ENCODE measurements at places on chromosomes 5 and 9.

DNA sequence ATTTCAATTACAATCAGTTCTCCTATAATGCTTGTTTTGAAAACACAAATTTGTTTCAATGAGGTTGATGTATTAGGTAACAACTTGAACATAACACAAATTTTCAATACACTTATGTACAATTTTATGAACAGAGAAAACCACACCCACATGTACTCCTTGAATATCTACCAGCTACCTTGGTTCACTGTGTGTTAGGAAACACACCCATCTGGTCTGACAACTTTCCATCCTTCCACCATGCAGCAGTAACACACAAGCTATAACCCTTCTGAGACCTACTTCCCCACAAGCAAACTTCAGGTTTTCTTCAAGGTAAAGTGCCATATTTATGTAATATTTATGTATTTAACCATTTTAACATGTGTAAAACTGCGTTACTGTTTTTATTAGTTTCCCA lies 36.4 kb upstream of the UBQLN1 start:
- no peak for DNase-seq

DNA sequence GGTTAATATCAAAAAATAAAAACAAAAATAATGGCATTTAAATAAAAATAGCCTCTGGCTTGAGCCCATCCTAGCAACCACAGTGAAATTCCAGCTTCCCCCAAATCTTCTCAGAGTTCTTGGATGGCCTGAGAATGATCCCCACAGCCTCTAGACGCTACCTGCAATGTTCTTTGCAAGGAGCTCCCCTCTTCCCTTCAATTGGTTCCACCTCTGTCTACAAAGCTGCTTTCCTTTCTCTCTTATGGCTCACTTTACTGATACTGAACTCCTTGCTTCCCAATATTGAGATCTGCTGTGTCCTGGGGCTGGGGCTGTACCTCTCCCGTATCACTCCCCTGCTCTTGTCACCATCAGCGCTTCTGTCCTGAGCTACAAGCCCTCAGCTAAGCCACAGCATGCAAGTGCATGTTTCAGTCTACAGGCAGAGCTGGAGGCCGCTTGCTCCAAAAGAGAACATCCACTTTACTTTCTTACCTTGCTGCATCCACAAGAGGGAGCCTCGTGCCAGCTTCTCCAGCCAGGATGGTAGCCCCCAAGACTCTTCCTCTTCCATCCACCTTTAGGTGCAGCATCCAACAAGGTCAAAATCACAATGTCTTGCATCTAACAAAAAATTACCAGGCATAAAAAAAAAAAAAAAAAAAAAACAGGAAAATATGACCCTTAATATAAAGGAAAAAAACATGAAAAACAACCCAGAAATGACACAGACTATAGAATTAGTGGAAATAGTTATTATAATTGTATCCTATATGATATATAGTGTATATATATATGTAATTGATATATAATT lies 57.4 kb upstream of the PRSS3 start:
- DNase-seq, result no peak

DNA sequence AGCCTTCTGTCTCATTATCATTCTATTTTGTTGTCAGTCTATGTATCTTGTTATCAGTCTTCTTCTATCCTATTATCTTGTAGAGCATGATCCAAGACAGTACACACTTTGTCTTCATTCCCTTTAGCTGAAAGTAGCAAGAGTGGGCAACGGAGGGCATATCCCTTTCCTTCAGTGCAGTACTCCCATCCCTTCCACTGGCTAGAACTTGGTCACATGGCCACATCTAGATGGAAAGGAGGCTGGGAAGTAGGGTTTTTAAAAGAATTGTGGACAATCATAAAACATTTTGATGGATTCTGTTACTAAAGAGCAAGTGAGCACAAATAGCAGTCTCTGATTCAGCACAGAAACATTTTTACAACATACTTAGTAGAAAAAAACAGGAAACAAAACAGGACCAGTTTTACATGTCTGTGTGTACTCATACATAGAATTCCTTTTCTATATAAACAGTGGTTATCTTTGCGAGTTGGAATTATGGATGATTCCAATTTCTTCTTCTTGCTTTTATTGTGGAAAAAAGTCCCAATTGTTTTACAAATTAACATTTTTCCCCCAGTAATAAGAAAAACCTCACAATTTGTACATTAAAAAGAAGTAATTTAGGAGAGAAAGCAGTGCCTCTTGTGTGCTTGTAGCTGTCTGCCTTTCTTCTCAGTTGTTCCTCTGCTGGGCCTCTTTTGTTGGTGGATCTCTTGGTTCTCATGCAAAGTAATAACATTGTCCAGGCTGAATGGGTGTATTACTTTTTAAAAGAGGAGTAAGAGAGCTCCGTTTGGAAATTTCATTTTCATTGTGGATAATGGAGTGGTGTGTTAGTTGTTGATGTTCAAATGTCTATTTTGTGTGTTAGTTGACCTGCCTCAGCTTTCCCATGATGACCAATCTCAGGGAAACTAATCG lies 410.9 kb upstream of the TRPC7 start:
- DNase-seq, result no peak

DNA sequence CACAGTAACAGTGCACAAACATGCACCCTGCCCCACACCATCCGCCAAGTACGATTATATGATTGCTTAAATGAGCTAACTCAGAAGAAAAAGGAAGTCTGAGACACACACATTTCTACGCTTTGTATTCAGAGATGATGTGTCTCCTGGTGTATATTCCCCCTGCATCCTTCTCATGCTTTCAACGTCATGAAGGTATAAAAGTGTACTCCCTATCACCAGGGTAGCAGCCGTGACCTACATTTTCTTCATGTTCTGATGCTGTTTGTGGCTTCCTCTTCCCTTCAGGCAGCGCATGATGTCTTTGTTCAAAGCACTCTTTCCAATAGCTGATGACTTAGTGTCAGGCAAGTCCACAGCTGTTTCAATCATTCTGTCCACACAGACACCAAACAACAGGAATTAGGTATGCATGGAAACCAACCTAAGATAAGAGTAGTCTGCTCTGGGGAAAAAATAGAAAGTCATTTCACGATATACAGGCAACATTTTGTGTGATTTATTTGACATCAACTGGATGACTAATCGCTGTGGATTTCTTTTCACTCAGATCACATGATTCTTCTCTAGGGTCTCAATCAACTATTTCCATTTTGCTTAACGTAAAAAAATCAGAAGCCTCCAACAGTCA lies 269.4 kb upstream of the PTGER4 start:
- DNase-seq, result no peak

DNA sequence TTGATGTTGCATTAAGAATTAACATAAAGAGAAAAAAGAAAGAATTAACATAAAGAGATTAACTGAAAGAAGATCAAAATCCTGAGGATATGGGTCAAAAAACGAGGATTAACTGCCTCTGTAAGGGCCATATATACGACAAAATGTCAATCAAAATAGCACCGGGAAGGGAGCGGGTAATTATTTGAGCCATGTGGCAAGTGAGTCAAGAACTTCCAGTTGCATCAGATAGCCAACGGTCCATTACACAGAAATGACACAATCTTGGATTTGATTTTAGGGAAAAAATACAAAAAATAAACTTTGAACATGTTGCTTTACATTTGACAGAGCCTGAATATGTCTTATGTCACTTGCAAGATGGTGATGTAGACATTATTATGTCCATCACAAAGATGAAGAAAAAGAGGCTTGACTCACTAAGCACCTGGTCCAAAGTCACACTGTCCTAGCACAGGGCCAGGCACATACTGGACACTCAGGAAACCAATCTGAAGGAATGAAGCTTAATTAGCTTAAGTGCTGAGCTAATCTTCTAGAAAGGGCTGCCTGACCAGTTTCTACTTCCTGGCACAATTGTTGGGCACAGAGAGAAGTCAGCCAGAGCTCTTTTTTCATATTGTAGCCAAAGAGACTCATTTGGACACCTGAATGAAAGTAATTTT lies 273.2 kb upstream of the PAPPA start:
- no peak for DNase-seq

GRCh38 chr9:127972236-127972871 lies 8.4 kb downstream of the EEIG1 start:
- no peak for DNase-seq

GRCh38 chr5:37844009-37844408 lies 4.2 kb upstream of the GDNF start:
- DNase-seq, result no peak

DNA sequence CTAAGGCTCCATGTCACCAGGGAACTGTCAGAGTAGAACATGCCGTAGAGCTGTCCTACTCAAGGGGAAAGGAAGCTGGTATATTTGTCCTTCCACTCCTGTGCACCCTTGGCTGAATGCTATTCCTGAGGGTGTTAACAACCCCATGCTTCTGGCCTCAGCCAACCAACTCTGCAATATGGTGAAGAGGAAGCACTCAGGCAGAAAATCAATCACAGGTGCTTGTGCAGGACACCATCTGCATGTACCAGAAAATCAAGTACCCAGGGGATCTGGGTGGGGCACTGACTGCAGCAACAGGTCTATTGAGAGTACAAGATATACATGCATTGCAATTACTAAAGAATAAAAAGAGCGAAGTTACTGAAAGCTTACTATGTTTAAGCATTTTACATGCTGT lies 51.4 kb upstream of the NEK6 start:
- DNase-seq, result no peak

Measured in cerebellar nuclear complex (tissue), 1 donor.